ENCODE measurements at places on chromosomes 12 and 14.

DNA sequence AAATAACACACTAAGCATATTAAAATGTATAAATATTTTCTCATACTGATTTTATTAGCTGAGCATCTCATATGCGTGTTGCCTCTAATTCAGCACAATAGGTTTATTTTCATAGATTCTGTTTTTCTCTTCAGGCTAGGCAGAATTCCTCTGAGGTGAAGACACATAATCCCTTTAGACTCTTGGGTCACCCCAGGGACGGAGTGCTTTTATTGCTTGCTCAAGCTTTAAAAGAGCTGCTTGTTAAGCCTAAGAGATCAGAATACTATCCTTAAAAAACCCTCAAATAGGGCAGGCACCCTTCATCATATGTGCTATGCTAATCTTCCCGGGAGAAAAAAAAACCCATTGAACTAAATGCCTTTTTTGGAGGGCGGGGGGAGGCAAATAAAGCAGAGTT lies 390.1 kb downstream of the KCNH5 start:
- no peak overlapping the region for H3K4me3 ChIP-seq
- no peaks in the 10 kb centered on the region for H3K4me1 ChIP-seq
- no peak overlapping the region for H3K27ac ChIP-seq

DNA sequence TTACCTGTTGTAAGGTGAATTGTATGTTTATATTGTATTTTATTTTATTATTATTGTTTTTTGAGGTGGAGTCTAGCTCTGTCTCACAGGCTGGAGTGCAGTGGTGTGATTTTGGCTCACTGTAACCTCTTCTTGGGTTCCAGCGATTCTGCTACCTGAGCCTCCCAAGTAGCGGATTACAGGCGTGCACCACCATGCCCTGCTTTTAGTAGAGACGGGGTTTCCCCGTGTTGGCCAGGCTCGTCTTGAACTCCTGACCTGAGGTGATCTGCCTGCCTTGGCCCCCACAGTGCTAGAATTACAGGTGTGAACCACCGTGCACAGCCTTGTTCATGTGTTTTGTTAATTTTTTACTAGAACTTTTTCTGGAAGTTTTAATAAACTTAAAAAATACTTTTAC lies 3.8 kb downstream of the ATF7IP start:
- peaks cover 63% of the 10 kb centered on the region for H3K36me3 ChIP-seq
- H3K27me3 ChIP-seq = no peaks in the 10 kb centered on the region
- H3K4me1 ChIP-seq = peaks cover 70% of the 10 kb centered on the region
- no peak for DNase-seq

DNA sequence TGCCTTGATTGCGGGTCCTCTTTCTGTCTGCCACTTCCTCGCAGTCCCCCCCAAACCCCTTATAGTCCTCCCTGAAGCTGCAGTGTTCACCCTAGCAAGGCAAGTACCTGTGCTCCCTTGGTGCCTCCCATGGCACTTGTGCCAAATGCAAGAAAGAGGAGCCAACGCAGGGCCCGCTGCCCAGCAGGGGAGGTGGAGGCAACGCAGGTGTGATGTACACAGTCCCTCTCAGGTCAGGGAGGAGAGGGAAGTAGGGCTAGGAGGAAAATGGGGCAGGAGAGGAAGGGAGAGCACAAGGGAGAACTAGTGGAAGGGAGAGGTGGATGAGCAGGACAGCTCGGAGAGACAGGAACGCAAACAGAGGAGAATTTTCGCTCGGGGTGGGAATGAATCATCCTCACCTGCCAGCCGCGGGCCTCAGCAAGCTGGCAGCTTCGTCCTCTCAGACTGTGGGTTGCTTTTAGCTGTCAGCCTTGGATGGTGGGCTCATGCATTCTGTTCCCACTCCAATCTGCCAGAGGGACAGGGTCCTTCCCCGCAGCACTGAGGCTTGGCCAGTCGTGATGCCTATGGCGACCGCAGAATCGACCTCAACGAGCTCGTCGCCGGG lies 357.0 kb downstream of the CACNA1C start:
- H3K36me3 ChIP-seq = no peaks in the 10 kb centered on the region
- no peak for DNase-seq
- no peaks in the 10 kb centered on the region for H3K4me1 ChIP-seq
- H3K27ac ChIP-seq = no peak overlapping the region
- no peaks in the 10 kb centered on the region for H3K27me3 ChIP-seq

GRCh38 chr12:81208187-81208911 lies 130.5 kb downstream of the ACSS3 start:
- no peak for DNase-seq
- no peak overlapping the region for H3K4me3 ChIP-seq
- no peaks in the 10 kb centered on the region for H3K27me3 ChIP-seq
- no peaks in the 10 kb centered on the region for H3K36me3 ChIP-seq

DNA sequence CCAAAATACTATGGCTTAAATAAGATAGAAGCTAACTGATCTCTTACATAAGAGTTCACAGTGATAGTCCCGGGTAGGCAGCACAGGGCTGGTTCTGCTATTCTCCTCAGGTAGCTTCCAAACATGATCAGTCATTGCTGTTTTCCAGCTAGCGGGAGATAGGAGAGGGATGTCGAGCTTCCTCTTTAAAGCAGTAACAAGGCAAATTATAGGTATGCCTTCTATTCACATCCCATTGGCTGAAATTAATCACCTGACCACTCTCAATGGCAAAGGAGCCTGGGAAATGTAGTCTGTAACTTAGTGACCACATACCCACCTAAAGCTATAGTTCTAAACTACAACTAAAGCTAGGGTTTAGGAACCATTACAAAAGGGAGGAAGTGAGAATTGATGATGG lies 34.5 kb upstream of the VRK1 start:
- peaks cover 6% of the 10 kb centered on the region for H3K27me3 ChIP-seq
- peaks cover 5% of the 10 kb centered on the region for H3K4me1 ChIP-seq
- DNase-seq = no peak
- no peaks in the 10 kb centered on the region for H3K36me3 ChIP-seq
- no peak overlapping the region for H3K27ac ChIP-seq

GRCh38 chr12:7934889-7935492 lies 996 bp downstream of the SLC2A3 start:
- no peaks in the 10 kb centered on the region for H3K4me1 ChIP-seq
- no peaks in the 10 kb centered on the region for H3K27me3 ChIP-seq
- peak; percentile 22 for DNase-seq
- no peak overlapping the region for H3K27ac ChIP-seq
- H3K36me3 ChIP-seq = peaks cover 16% of the 10 kb centered on the region

- no peaks in the 10 kb centered on the region for H3K4me1 ChIP-seq
- no peak overlapping the region for H3K4me3 ChIP-seq
- no peaks in the 10 kb centered on the region for H3K27me3 ChIP-seq
- no peak for DNase-seq
Measured at GRCh38 chr12:105933671-105934665, 204.8 kb downstream of the NUAK1 start.

DNA sequence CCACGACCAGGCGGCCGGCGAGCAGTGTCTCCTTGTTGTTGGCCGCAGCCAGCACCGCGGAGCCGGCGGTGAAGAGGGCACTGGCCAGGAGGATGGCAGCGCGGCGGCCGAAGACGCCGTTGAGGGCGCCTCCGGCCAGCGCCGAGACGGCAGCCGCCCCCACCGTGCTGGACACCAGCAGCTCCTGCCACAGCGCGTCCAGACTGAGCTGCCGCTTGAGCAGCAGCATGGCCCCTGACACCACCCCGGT lies 691 bp downstream of the SLC2A13 start:
- H3K36me3 ChIP-seq = no peaks in the 10 kb centered on the region
- peaks cover 45% of the 10 kb centered on the region for H3K4me1 ChIP-seq
- no peak overlapping the region for H3K27ac ChIP-seq
- no peaks in the 10 kb centered on the region for H3K27me3 ChIP-seq
- DNase-seq = no peak

GRCh38 chr12:49669796-49670195 lies 37.4 kb downstream of the FMNL3 start:
- H3K4me3 ChIP-seq = peak overlapping the region; percentile 42
- H3K27me3 ChIP-seq = no peaks in the 10 kb centered on the region
- H3K4me1 ChIP-seq = peaks cover 99% of the 10 kb centered on the region
- DNase-seq = no peak

- no peak for DNase-seq
- no peaks in the 10 kb centered on the region for H3K36me3 ChIP-seq
- H3K4me1 ChIP-seq = no peaks in the 10 kb centered on the region
- no peak overlapping the region for H3K4me3 ChIP-seq
- H3K27ac ChIP-seq = no peak overlapping the region
- peaks cover 7% of the 10 kb centered on the region for H3K27me3 ChIP-seq
Measured at GRCh38 chr12:67161322-67161918, 107.7 kb upstream of the CAND1 start.

DNA sequence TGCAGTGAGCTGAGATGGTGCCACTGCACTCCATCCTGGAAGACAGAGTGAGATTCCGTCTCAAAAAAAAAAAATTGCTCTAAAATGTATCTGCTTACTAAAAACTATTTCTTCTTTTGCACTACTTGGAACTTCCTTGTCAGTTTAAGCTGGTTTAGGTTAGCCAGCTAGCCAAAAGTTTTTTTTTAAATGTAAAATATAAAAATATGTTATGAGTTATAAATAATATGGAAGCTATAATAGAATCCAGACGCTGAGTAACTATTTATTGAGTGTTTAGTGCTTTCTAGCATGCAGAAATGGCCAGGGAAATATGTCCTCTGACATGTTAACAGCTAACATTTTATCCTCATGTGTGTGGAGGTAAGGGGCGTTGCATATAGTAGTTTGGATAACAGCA lies 85.6 kb downstream of the PLEKHA5 start:
- no peaks in the 10 kb centered on the region for H3K4me1 ChIP-seq
- no peak overlapping the region for H3K4me3 ChIP-seq
- no peak for DNase-seq
- H3K36me3 ChIP-seq = no peaks in the 10 kb centered on the region

DNA sequence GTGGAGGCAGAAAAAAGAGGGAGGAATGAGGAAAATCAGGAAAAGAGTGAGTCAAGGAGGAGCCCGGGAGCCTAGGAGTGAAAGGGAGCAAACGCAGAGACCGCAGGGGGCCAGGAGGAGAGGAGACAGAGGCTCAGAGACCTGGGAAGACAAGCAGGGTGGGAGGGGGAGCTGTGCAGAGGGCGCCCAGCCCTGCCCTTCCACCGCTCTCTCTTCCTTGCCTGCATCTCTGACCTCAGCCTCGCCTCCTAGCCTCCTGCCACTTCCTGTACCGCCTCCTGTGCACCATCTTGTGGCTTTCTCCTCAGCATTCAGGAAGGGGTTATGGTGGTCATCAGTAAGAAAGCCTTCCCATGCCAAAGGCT lies 1.3 kb downstream of the CLSTN3 start:
- no peak for DNase-seq
- H3K4me1 ChIP-seq = peaks cover 24% of the 10 kb centered on the region
- H3K27ac ChIP-seq = no peak overlapping the region

DNA sequence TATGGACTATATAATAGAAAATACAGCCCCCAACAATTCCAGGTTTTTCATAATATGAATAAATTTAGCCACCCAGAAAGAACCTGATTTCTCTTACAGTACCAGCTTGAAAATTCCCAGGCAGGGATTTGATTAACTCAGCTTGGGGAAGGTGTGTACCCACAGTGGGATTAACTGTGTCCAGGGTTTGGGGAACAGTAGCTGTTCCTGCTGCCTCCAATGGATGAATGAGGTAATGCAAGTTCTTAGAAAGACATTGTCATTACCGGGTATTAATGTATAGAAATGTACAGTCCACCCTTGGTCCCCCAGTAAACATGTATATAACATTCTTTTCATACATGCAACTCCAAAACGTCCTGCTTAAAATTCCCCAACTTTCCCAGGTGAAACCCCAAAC lies 115.6 kb downstream of the LRIG3 start:
- H3K4me3 ChIP-seq = no peak overlapping the region
- DNase-seq = no peak
- no peaks in the 10 kb centered on the region for H3K36me3 ChIP-seq
- no peaks in the 10 kb centered on the region for H3K4me1 ChIP-seq

DNA sequence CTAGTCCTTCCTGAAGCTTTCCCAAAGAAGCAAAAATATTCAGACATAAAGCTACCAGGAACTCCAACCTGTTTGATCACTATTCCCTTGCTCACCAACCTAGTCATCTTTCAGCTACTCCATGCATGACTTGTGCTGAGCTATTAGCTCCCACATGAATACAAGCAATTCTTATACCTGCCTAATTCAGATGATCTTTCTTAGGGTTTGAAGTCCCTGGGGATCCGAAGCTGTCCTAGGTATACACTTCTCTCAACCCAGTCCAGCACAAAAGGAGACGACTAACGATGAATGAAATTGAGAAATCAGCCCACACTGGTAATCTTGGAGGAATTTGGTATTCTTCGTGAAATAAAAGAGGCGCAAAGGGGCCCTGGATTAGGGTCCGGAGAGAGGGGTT lies 631 bp upstream of the PTGR2 start:
- H3K27me3 ChIP-seq = no peaks in the 10 kb centered on the region
- H3K4me1 ChIP-seq = peaks cover 21% of the 10 kb centered on the region
- DNase-seq = no peak
- H3K36me3 ChIP-seq = peaks cover 6% of the 10 kb centered on the region

GRCh38 chr14:83556746-83557453 lies 1973.0 kb upstream of the FLRT2 start:
- H3K4me1 ChIP-seq = no peaks in the 10 kb centered on the region
- H3K27me3 ChIP-seq = no peaks in the 10 kb centered on the region
- H3K4me3 ChIP-seq = no peak overlapping the region

- DNase-seq = no peak
- H3K27me3 ChIP-seq = no peaks in the 10 kb centered on the region
- H3K4me3 ChIP-seq = no peak overlapping the region
- no peaks in the 10 kb centered on the region for H3K4me1 ChIP-seq
- no peaks in the 10 kb centered on the region for H3K36me3 ChIP-seq
- H3K27ac ChIP-seq = no peak overlapping the region
Measured at GRCh38 chr12:128075332-128075731, 191.6 kb upstream of the TMEM132C start.

DNA sequence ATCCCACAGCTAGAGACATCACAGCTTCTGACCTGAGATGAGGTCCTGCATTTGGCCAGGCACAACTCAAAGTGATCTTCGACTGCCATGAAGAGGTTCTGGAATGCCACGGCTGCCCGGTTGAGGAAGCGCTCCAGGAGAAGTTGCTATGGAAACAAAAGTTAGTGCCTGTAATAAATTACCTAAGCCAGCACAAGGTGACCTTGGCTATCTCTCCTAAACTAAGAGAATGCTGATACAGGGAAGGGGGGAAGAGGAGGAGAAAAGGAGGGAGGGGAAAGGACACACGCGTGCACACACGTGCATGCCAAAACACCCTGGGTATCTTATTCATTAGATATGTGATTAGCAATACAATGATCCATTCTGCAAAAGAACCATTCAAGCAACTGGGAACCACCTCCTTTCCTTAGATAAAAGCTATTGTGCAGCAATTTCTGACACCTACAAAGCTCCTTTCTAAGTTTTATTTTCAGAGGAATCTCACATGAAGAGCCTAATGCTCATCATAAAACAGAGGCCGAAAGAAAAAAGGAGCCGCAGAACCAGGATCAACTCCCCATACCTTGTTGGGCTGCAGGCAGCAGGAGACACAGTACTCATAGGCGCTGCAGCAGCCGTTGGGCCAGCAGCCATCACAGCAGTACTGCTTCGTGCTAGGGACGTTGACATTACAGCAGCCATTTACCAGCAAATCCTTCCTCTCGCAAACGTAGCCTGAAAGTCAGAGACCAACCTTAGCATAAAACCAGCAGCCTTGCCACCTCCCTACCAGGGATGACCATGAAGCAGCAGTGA lies 17.9 kb downstream of the SPRING1 start:
- no peak overlapping the region for H3K27ac ChIP-seq
- no peak overlapping the region for H3K4me3 ChIP-seq
- DNase-seq = no peak
- peaks cover 83% of the 10 kb centered on the region for H3K36me3 ChIP-seq
- peaks cover 19% of the 10 kb centered on the region for H3K4me1 ChIP-seq
- no peaks in the 10 kb centered on the region for H3K27me3 ChIP-seq

- peaks cover 12% of the 10 kb centered on the region for H3K4me1 ChIP-seq
- H3K36me3 ChIP-seq = no peaks in the 10 kb centered on the region
- H3K27me3 ChIP-seq = peaks cover 7% of the 10 kb centered on the region
- H3K27ac ChIP-seq = no peak overlapping the region
- no peak for DNase-seq
- no peak overlapping the region for H3K4me3 ChIP-seq
Measured at GRCh38 chr12:12585115-12585863, 22.6 kb upstream of the DUSP16 start.

Data from activated B cell treated with CpG ODN at 0.5 μM for 24 hours (primary cell).